Activated CD4-positive, alpha-beta T cell treated with anti-CD3 and anti-CD28 coated beads, Interleukin-2, amount 50 U/mL, for 48 hours (primary cell): ENCODE measurements at places on chromosomes 3 and 15.

GRCh38 chr15:60544581-60545264 lies 65.8 kb upstream of the ICE2 start:
- no peak for DNase-seq

GRCh38 chr15:66369773-66370651 lies 13.5 kb upstream of the TIPIN start:
- no peak for DNase-seq

DNA sequence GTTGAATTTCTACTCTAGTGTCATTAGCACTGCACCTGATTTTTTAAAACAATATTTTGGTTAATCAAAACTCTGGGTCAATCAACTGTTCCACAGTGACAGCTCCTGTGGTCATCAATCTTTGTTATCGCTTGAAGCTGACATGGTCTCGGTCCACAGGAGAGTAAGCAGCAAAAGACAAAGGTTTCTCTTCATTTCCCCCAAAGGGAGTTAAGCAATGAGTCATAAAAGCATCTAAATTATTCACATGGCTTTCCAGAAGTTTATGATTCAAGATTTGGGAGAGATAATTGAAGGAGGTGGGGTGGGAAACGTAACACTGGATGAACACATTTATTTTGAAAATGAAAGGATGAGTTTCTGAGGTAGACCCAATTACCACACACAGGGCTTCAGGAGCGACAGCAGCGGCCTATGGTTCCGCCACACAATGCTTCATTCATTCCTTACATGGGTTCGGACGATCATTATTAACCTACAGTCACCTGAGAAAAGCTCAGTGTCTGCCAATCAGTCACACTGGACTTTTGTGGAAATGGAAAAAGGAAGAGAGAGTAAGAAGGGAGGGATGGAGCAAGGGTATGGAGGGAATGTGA lies 505.1 kb downstream of the FHIT start:
- no peak for DNase-seq

DNA sequence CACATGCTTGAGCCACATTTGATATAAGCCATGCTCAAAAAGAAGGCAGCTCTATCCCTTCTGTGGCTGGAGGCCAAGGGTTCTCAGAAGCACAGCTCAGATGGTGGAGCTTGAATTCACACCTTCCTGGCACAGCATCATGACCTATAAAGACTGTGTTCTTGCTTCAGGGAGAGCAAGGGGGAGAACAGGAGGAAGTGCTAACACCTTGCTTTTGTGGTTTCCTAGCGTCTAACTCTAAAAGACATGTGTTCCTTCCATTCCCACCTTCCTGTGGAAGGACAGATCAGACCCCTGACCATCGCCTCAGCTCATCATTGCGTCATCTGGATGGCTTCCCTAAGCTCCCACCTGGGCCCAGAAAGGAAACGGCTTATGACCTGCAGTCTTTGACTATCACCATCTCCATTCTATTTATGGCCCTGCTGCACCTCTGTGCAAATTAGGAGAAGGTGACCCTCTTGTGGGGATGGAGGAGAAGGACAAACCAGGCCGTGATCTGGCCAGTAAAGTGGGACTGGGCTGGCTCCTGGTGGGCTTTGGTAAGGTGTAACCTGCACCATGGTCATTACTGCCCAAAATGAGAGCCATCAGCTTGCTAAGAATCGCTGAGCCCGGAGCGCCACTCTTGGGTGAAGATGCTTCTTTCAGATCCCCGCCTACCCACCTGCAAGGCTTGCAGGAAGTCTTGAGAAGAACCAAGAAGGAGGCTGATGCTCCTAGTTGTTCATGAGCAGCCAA lies 128.5 kb downstream of the SERPINI1 start:
- no peak for DNase-seq

- peak; percentile 40 for DNase-seq
Observed at GRCh38 chr15:89556413-89557262, 18.6 kb upstream of the TICRR start.

DNA sequence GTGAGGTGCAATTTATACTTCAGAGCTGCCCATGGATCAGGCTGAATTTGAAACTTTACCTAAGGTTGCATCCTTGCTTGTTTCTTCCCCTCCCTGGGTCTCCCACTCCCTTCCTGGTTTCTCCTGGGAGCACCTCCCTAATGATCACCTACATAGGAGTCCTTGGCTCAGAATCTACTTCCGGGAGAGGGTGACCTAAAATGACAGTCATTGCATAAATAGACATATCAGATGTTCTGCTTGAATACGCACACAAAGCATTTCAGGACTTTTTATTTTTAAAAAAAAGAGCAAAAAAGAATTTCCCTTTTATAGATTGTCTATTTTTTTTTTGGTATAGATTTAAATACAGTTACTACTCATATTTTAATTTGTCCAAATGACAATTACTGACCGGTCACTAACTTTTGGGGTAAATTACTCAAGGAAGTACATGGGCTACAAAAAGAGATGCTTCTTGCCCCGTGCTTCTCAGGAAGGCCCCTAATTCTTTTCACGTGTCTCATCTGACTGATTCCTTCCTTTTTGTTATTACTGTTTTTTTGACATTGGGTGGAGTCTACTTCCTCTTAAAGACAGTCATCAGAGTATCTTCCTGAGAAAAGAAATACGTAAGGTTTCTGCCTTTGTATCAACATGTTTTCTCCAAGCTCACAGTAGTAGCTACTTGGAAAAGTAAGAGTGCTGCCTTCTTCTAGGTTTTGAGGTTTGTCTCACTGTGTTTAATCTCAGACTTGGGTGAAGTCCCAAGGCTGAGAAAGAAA lies 4.9 kb upstream of the MYZAP start:
- no peak for DNase-seq

DNA sequence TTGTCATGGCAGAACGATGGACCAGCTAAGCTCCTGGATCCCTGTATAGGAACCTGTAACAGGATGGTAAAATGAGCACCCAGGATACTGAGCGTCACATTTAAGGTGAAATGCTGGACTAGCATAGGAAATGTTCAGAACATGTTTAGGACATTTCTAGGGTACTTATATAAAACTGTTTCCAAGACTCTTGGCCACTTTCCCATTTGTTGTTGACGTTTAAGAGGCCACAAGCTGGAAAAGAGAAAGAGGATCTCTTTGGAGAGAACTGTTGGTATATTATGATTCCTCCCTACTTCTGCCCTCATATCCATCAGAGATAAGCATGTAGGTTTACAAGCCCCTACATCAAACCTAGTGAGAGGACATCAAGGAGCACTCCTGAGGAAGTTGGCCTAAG lies 57.5 kb downstream of the SCN11A start:
- DNase-seq, result no peak
